NAMALWA (cell line): ENCODE measurements at places on chromosomes 12 and 14.

DNA sequence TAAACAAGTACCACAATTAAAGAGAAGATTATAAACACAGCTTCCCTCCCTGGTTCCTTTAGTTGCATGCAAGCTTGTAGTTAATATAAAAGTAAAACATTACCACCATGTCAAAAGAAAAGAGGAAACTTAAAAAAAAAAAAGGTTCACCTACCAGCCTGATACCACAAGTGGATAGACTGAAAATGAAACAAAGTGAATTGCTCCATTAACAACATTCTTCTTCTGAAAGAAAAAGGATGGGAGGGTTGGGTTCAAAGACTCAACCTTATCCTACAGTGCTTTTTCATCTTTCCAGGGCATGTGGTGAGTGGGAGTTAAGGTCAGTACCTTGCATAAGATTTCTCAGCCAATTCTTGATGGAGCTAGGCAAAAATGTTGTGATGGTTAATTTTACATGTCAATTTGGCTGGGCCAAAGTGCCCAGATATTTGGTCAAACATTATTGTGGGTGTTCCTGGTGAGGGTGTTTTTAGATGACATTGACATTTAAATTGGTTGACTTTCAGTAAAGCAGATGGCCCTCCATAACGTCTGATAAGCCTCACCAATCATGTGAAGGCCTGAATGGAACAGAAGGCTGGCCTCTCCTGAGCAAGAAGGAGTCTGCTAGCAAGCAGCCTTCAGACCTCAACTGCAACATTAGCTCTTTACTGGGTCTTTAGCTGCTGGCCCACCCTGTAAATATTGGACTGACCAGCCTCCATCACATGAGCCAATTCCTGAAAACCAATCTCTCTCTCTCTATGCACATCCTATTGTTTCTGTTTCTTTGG is 28.8 kb downstream of the VCPKMT start:
- no peak for DNase-seq

DNA sequence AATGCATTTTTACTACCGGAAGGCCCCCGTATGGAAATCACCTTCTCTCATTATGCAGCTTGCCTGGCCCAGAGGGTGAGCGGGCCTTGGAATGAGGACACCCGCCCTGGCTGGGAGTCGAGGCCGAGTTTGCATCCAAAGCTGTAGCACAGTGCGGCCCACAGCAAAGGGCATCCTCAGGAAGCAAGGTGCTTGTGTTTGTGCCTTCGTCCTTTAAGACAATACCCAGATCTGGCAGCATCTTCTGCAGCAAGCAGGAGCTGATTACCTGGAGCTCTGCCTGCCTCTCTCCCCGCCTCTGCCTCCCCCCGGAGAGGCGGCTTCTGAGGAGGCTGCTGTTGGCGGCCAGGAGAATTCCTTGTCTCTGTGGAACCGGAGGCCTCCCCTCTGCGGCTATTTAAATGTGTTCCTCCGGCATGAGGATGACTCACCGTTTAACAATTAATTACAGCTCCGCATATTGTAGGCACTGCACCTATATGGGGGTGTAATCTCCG is 145.3 kb downstream of the CACNA1C start:
- no peak for DNase-seq

GRCh38 chr12:105053116-105053572 is 31.1 kb downstream of the ALDH1L2 start:
- peak; percentile 89 for DNase-seq

- DNase-seq: no peak
Observed at GRCh38 chr12:69972136-69972535, 147.1 kb downstream of the MYRFL start.

DNA sequence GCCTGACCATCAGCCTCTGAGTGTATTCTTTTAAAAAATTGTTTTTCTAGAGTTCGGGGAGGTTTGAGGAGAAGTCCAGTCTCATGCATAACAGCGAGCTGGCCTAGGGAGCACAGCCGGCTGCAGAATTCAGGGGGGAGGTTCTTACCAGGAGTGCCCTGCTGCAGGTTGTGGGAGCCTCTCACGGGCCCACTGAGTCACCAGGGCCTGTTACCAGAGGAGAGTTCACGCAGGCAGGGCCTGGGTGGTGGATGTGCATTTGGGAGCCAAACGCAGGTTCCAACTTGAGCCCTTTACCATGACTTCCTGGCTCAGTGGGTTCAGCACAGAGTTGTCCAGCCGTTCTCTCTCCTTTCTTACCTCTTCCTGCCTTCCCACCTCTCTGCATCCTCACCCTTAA is 14.4 kb downstream of the CD9 start:
- DNase-seq: no peak

DNA sequence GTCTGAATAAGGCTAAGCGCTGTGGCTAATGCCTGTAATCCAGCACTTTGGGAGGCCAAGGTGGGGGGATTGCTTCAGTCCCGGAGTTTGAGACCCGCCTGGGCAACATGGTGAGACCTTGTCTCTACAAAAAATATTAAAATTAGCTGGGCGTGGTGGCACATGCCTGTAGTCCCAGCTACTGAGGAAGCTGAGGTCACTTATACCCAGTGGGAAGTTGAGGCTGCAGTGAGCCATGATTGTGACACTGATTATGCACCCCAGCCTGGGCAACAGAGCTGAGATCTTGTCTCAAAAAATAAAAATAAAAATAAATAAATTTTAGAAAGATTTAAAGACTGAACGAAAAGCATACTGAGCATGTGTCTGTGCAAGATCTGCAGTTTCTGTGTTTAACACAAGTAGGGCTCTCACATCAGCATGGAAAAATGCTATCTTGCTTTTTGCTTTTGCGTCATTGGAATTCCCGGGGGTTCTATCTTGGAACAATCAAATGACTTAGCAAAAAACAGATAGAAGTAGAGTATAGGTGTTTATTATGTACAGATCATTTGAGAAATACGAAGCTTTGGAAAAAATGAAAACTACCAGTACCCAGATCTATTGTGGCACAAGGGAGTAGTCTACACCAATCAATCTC is 161.9 kb downstream of the CAPZA3 start:
- no peak for DNase-seq

- DNase-seq: no peak
Observed at GRCh38 chr14:76918782-76919394, 92.7 kb downstream of the LRRC74A start.

DNA sequence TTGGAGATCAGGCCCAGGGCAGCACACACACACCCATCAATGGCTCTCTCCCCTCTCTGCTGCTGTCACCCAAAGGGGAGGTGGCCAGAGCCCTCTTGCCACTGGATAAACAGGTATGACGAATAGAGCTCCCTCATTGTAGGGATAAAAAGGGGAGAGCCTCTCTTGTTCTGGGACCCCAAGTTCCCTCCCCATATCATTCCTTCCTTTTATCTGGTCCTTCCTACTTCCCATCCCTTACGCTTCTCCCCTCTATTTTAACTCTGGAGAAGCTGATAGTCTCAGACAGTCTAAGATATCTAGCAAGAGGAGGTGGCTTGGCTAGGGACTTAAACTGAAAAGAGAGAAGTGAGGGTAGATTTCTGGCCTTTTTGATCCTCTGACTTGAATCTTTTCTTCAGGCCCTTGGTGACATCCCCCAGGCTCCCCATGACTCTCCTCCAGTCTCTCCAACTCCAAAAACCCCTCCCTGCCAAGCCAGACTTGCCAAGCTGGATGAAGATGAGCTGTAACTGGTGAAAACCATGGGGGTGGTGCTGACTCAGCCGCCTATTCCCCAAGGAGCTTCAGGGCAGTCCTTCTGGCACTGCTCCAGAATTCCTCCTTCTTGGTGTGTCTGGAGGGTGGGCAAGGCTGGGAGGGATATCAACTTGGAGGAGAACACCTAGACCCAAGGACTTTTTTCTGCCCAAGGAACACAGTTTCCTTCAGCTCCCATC is 5.3 kb downstream of the ARHGEF25 start:
- DNase-seq: no peak

- DNase-seq: no peak
Observed at GRCh38 chr12:5348491-5348890, 83.4 kb upstream of the NTF3 start.

GRCh38 chr14:85437148-85437547 is 92.8 kb upstream of the FLRT2 start:
- DNase-seq: no peak

- no peak for DNase-seq
Observed at GRCh38 chr14:88554457-88555286, at the start of gene PTPN21. Gene PTPN21 (minus strand): TSS chr14:88555007. CDS start chr14:88550417, 4,590 bp downstream.

DNA sequence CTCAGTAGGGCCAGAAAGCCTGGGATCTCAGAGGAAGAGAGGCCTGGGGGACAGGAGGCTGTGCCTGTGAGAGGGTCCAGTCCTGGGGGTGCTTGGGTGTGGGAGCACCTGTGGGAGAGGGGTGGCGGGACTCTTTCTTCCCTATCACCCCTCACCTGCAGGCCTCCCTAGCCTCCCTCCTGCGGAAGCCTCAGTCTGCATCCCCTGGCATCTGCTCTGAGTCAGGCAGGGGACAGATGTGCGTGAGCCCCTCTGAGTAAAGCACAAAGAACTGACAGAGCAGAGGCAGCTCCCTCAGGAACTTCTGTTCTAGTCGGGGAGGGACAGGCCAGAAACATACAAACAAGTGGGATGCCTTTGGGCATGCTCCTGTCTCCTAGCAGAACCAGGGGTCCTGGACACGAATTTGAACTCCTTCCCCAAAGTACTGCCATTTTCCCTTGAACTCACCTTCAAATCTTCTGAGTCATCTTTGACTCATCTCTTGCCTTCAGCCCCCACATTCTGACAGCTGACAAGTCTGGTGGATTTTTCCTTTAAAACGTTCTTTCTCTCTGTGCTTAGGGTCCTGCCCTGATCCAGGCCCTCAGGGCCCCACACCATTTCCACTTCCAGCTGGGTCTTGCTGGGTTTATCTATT is 8.5 kb upstream of the HSP90AA1 start:
- DNase-seq: no peak

GRCh38 chr14:50343434-50343833 is 31.3 kb downstream of the DMAC2L start:
- DNase-seq: no peak

- no peak for DNase-seq
Observed at GRCh38 chr14:48140804-48141203, 465.4 kb upstream of the MDGA2 start.
